ENCODE measurements at places on chromosomes 12 and 14.
A peak's percentile ranks its signal among the peaks of the same experiment; 100 is the strongest.

DNA sequence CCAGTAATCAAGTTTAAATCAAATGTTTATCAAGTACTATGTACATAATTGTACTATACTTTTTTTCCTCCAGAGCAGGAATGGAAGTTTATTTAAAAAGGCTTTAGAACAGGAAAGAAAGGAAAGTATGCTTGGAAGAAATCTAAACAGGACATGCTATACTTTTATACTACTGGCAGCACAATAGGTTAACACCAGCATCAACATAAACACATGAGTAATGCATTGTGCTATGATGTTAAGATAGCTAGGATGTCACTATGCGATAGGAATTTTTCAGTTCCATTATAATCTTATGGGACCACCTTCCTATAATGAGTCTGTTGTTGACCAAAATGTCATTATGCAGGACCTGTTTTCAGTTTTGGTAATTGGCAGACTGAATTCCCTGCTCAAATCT lies 41.5 kb upstream of the ANKS1B start:
- no peak for DNase-seq

- DNase-seq: no peak
These were observed 243.8 kb downstream of the ADGRD1 start for GRCh38 chr12:131197490-131197889.

DNA sequence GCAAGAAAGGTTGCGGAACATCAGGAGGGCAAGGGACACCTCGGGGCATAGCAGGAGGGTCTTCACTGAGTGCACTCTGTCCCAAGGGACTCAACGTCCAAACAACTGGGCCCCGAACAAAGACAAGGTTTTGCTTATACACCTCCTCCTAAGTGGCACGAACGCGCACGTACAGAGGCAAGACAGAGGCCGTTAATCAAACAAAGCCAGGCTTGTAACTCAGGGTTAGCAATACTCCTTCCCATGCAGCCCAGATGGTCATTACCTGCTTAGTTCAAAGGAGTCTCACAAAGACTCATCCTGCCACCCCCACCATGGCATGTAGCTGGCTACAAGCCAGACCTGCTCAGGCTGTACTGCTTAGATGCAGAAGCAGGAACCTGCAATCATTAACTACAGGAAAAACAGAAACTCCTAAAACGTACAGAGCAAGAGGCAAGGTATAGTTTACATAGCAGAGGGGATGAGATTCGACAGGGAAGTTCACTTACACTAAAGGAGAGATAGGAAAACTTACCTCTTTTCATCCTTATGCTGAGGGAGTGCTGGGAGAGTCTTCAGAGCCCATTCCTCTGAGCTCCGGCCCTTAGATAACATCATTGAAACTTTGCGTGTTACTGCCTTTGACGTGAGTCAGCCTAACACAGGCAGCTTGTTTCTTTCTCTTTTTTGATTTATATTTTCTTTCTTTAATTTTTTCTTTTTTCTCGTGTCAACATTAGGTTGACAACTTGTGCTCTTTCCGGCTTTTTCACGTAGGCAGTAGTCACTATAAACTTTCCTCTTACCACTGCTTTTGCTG lies 1319.1 kb downstream of the TMEM121 start:
- peak; percentile 61 for DNase-seq

GRCh38 chr12:12776261-12776660 lies 9.2 kb upstream of the APOLD1 start:
- peak; percentile 54 for DNase-seq
